ENCODE measurements at places on chromosomes 12 and 14.

DNA sequence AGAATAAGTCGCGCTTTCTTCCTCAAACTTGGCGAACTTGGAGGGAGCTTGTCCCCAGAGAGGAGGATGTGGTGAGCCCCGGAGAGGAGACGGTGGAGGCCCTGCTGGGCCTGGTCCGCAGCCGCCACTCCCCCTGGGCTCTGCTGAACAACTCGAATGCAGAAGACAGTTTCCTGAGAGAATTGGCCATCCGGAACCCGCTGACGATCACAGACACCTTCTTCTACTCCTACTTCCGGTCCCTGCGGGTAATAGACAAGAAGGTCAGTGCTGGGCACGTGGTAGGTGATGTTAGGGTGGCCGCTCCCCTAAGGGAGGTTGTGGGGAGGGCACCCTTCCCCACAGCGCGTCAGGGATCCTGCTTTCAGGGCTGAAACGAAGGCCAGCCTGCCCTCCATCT, 1.6 kb downstream of the LRRC43 start:
- H3K4me3 ChIP-seq: no peak overlapping the region
- H3K27ac ChIP-seq: no peak overlapping the region
- H3K4me1 ChIP-seq: peaks cover 11% of the 10 kb centered on the region
- DNase-seq: no peak
- H3K36me3 ChIP-seq: no peaks in the 10 kb centered on the region
- H3K27me3 ChIP-seq: peaks cover 12% of the 10 kb centered on the region

DNA sequence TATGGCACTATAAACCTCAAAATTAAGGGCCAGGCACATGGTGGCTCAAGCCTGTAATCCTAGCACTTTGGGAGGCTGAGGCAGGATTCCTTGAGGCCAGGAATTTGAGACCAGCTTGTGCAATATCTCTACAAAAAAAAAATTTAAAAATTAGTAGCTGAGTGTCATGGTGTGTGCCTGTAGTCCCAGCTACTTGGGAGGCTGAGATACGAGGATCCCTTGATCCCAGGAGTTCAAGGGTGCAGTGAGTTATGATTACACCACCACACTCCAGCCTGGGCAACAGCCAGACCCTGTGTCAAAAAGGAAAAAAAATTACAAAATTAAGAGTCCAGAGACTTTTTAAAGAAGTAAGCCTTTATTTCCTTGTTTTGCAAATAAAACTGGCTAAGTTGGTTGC, 1.8 kb upstream of the GCN1 start:
- H3K27ac ChIP-seq: no peak overlapping the region
- H3K27me3 ChIP-seq: no peaks in the 10 kb centered on the region
- no peak overlapping the region for H3K4me3 ChIP-seq
- peaks cover 44% of the 10 kb centered on the region for H3K36me3 ChIP-seq
- no peak for DNase-seq

GRCh38 chr12:77946541-77947061, 115.9 kb downstream of the NAV3 start:
- no peak for DNase-seq
- no peak overlapping the region for H3K4me3 ChIP-seq
- no peaks in the 10 kb centered on the region for H3K4me1 ChIP-seq
- H3K27me3 ChIP-seq: no peaks in the 10 kb centered on the region
- no peaks in the 10 kb centered on the region for H3K36me3 ChIP-seq
- no peak overlapping the region for H3K27ac ChIP-seq

DNA sequence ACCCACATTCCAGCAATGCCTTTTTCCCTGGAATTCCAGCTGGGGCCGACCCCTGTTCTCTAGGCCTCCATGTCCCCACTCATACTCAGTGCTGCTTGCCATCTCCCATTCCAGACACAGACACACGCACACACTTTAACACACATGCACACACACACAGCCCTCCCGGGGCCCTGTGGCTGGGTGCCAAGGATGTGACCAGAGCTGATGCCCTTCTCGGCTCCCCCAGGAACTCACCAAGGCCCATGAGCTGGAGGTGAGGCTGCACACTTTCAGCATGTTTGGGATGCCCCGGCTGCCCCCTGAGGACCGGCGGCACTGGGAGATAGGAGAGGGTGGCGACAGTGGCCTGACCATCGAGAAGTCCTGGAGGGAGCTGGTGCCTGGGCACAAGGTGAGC, 4.3 kb downstream of the PLEKHG6 start:
- peaks cover 13% of the 10 kb centered on the region for H3K27me3 ChIP-seq
- H3K36me3 ChIP-seq: no peaks in the 10 kb centered on the region
- no peak overlapping the region for H3K4me3 ChIP-seq
- no peak for DNase-seq
- peaks cover 33% of the 10 kb centered on the region for H3K4me1 ChIP-seq

- H3K4me3 ChIP-seq: no peak within 1 kb of the TSS
- DNase-seq: no peak
- no peak within 1 kb of the TSS for H3K27ac ChIP-seq
- no peaks in the 10 kb centered on the region for H3K4me1 ChIP-seq
- no peaks in the 10 kb centered on the region for H3K27me3 ChIP-seq
These were observed at the start of gene LRRC10 for GRCh38 chr12:69610729-69611128. LRRC10 (minus strand) TSS chr12:69610907; CDS start chr12:69610838, 69 bp downstream.

DNA sequence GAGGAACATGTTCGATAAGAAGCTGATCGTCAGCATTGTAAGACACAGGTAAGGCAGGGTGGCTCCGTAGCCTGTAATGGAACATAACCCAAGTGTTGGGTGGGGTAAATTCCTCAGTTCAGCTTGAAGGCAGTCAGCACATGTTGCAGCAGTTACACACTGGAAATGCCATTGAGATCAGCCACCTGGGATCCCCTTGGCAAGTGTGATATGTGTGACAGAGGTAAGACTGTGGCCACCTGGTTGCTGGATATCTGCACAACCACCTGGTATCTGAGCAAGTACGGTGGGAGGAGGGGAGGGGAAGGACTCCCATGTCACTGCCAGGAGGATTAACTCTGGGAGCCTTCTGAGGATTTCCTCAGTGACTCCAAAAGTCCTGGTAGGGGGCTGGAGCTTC, 158.0 kb upstream of the CAND1 start:
- H3K27me3 ChIP-seq: no peaks in the 10 kb centered on the region
- H3K4me1 ChIP-seq: no peaks in the 10 kb centered on the region
- H3K27ac ChIP-seq: no peak overlapping the region
- H3K36me3 ChIP-seq: no peaks in the 10 kb centered on the region
- no peak for DNase-seq

GRCh38 chr12:85923767-85924331, 49.8 kb downstream of the NTS start:
- no peaks in the 10 kb centered on the region for H3K27me3 ChIP-seq
- no peak overlapping the region for H3K4me3 ChIP-seq
- no peak for DNase-seq
- H3K27ac ChIP-seq: no peak overlapping the region

GRCh38 chr12:19155981-19156734, 26.6 kb downstream of the PLEKHA5 start:
- H3K4me1 ChIP-seq: peaks cover 5% of the 10 kb centered on the region
- H3K27ac ChIP-seq: no peak overlapping the region
- no peaks in the 10 kb centered on the region for H3K27me3 ChIP-seq
- H3K4me3 ChIP-seq: no peak overlapping the region

DNA sequence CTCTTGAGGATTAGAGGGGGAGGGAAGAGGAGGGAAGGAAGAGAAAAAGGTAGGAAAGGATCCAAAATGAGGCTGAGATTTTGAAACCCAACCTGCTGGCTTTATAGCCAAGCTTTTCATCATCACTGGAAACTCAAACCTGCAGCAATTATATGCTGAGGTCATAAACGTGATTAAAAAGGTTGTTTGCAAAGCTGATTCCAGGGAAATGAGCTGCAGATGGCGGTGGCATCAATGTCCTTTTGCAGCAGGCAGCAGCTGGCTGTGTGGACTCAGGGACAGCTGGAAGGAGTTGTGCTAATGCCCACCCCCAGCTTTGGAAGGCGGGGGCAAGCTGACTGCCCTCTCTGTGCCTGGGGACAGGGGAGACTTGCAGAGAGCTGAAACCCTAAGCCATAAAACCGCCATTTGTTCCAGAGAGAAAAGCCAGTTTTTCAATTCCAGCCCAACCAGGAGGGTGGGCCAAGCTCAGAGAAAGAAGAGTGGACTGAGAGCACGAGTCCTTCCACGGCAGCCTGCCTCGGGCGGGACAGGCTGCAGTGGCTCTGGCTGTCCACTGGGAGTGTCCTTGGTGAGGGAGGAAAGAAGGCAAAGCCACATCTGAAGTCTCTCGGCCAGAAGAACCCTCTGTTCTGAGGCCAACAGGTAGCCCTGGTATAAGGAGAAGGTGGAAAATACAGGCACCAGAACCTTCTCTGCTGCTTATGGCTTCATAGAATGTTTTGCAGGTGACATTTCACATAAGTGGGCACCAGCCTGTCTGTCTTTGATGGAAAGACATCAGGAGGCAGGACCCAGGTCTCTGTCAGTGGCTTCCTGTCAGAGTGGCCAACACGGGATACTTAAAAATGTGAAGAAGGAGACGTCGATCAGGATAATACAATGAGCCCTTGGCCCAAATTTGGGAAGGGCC, 90.7 kb downstream of the SINHCAF start:
- H3K36me3 ChIP-seq: no peaks in the 10 kb centered on the region
- H3K4me1 ChIP-seq: peaks cover 4% of the 10 kb centered on the region
- peaks cover 44% of the 10 kb centered on the region for H3K27me3 ChIP-seq
- H3K27ac ChIP-seq: no peak overlapping the region

- no peak within 1 kb of the TSS for H3K27ac ChIP-seq
- peak within 1 kb of the TSS; percentile 55 for H3K4me3 ChIP-seq
- H3K36me3 ChIP-seq: peaks cover 19% of the 10 kb centered on the region
- peaks cover 41% of the 10 kb centered on the region for H3K4me1 ChIP-seq
- peak; percentile 64 for DNase-seq
These were observed at the start of gene CYP27B1 for GRCh38 chr12:57766464-57767304. CYP27B1 (minus strand) TSS chr12:57767078; CDS start chr12:57767041, 37 bp downstream.

DNA sequence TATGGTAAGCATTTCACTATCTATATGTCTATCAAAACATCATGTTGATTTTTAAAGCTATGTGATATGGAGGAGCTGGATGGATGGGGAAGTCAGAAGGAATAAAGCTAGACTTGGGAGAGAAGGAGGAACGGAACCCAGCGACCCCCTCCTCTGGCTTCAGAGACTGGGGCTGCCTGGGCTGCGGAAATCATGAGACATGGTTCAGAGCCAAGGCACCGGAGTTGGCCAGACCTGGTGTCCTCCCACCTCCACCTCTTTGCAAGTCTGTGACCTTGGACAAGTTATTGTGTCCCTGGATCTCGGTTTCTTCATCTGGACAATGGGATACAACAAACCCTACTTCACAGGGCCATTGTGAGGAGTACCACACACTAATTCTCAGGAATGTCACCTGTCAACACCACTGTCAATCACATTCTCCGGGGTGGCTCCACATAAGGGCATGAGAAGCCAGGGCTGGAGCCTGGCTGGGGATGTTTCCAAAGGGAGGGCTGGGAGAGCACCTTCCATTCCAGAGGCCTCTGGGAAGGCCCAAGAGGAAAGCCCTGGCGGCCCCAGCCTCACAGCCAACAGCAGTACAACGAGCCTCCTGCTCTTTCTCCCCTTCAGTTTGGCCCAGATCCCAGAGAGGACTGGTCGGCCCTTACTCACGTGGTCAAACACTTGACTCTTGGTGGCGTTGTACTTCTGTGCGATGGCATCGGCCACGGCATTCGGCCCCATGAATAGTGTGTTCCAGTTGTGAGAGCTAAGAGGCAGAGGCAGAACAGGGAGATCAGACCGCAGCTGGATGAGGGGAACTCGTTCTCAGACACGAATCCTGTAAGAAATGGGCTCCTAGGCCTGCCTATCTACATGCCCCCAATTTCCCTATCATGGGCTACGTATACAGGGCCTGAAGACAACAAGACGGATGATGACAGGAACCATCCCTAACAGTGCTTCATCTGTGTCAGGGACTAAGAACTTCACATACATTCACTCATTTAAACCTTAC, 20.7 kb downstream of the RBM19 start:
- no peak for DNase-seq
- H3K4me1 ChIP-seq: no peaks in the 10 kb centered on the region
- peaks cover 99% of the 10 kb centered on the region for H3K36me3 ChIP-seq
- no peaks in the 10 kb centered on the region for H3K27me3 ChIP-seq

DNA sequence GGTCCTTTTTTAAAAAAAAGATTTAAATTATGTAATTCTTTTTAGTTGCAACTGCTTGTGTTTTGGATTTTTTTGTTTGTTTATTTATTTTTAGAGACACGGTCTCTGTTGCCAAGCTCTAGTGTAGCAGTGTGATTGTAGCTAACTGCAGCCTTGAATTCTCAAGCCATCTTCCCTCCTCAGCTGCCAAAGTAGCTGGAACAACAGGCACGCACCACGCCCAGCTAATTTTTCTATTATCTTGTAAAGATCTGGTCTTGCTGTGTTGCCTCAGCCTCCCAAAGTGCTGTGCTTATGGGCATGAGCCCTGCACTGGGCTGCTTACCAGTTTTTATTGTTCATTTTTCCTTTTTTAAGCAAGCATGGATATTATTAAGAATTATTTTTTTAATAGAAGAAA, 10.6 kb upstream of the ART4 start:
- no peak overlapping the region for H3K4me3 ChIP-seq
- no peaks in the 10 kb centered on the region for H3K27me3 ChIP-seq
- no peaks in the 10 kb centered on the region for H3K36me3 ChIP-seq
- H3K27ac ChIP-seq: no peak overlapping the region

- no peaks in the 10 kb centered on the region for H3K36me3 ChIP-seq
- H3K27ac ChIP-seq: no peak overlapping the region
- no peak overlapping the region for H3K4me3 ChIP-seq
- no peaks in the 10 kb centered on the region for H3K4me1 ChIP-seq
These were observed 85.0 kb downstream of the FOXN3 start for GRCh38 chr14:89332031-89332430.

DNA sequence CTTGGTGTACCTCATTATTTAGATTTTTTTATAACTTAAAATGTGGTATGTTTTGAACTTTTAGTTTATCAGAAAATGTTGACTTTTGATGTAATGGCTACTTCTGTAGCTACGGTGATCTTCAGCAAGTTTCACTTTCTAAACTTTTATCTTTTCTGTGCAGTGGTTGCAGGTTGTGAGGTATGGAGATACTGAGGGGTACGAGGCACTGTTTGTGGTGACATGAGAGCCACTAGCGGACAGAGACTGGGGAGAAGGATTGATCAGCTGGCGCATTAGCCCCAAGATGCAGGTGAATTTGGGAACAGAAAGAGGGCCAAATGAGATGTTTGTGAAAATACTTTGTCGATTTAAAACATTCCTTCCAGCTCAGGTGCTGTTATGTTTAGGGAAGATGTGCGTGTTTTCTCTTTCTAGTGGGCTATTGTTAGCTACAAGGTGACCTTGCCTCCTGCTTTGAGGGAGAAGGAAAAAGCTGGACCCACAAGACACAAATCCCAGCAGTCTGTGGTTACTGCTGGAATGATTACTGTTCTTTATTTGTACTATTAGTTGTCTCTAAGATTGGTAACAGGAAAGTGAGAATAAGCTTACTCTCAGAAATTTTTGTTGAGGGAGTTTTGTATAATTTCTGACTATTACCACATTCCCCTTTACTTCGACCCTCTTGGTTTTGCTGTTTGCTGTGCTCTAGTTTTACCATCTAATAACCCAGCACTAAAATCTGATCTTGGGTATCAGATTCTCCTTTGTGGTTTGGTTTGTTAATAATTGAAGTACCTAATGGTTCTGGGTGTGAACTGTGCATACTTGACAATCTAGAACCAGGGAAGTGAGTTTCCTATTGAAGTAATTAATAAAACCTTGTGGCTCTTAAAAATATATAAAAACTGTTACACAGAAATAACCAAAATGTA, 61.7 kb downstream of the FBXO34 start:
- peaks cover 70% of the 10 kb centered on the region for H3K4me1 ChIP-seq
- H3K27me3 ChIP-seq: no peaks in the 10 kb centered on the region
- peak overlapping the region; percentile 34 for H3K27ac ChIP-seq
- no peak for DNase-seq
- H3K4me3 ChIP-seq: peak overlapping the region; percentile 4

GRCh38 chr12:106345746-106346145, 11.8 kb upstream of the POLR3B start:
- peaks cover 40% of the 10 kb centered on the region for H3K36me3 ChIP-seq
- H3K27me3 ChIP-seq: no peaks in the 10 kb centered on the region
- no peak overlapping the region for H3K27ac ChIP-seq
- no peak overlapping the region for H3K4me3 ChIP-seq
